ENCODE measurements at places on chromosomes 13 and 19.

DNA sequence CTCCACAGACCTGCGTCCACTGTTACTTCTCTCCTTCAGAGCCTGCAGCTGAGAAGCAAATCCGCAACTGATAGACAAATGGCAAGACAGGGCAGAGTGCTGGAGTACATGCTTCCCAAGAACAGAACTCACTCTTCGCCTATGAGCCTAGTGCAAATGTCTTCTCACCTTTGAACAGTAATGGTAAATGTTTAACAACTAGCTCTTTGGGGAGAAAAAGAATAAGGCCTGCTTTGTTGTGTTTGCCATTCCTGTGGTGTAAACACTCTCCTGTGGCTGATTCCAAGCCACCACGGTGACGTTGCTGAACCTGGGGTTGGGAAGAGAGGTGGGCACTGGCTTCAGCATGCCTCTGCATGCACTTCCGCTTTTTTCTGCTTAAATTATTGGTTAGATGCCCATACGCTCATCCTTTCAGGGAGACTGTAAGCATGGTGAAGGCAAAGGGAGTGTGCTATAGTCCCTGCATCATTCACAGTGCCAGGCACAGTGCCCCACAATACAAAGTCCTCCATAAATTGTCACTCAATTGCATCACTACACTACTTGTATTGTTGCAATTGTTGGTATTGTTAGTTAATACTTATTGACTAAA lies 28.1 kb upstream of the GTF3A start:
- no peak for DNase-seq

- no peak for DNase-seq
Measured at GRCh38 chr13:48783695-48784230, 130.0 kb downstream of the CYSLTR2 start.

DNA sequence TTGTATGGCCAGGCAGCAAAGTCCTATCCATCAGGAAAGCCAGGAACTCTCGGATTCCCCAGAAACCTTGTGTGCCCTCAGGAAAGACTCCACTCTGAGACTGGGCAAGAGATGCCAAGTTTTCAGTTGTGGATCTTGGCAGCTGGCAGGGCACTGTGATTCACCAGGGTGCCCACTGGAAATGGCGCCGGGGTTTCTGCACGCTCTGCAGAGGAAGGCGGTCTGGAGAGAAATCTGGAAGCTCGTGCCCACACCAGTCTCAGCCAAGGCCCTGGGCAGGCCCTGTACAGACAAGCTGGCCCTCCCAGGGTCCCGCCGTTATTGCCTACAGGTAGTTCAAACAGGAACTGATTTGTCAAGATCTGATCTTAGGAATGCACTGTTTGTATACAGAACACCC lies 4.9 kb downstream of the NAPA start:
- DNase-seq: no peak

GRCh38 chr19:40461669-40462221 lies 3.8 kb downstream of the BLVRB start:
- no peak for DNase-seq

GRCh38 chr19:48340995-48341394 lies 15.6 kb downstream of the EMP3 start:
- no peak for DNase-seq

- no peak for DNase-seq
Measured at GRCh38 chr13:97002581-97002980, 8.3 kb upstream of the OXGR1 start.

DNA sequence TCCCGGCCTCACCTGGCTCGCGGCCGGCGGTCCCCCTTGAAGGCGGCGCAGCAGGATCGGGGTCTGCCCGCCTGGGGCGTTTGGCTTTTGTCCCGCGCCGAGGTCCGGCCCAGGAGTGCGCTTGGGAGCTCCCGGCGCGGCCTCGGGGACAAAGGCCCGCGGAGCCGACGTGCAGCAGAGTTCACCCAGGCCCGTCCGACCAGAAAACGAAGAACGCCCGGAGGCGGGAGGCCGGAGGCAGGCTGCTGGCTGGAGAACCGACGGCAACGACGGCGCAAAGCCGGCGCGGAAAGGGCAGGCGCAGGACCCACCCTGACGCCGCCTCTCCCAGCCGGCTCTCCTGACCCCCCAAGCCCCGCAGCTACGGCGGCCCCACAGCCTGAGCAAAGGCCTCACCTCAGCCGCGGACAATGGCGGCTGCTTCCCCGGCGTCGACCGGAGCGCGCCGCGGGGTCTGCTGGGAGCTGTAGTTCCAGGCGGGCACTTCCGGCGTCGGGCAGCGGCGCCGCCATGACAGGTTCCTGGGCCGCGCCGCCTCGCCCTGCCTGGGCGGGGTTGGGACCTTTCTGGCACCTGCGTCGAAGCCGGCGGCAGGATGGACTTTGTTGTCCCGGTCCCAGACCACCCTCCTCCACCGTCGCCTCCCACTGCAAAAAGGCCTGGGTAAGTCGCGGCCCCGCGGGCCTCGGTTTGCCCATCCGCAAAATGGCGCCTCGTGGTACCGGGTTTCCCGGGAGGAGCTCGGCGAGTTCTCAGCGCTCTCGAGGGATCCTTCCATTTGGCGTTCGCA lies at the start of gene ZNF606:
TSS of gene ZNF606 (minus strand) at position 437 of the 790 bp plus-strand sequence. CDS start 1,501 bp downstream, outside the sequence.
- peak; percentile 97 for DNase-seq

- DNase-seq: no peak
Measured at GRCh38 chr13:113848431-113849260, 15.2 kb downstream of the GAS6 start.

DNA sequence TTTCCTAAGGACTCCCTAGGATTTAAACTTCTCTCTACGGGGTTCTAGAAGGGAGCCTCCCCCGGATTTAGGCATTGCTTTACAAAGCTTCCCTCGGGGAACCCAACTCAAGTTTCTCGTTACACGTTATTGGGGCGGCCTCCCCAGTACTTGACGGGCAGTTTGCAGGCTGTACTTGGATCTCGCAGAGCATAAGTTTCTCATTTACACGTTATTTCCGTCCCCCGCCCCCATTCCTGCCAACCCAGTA lies 584 bp downstream of the SMG9 start:
- no peak for DNase-seq

DNA sequence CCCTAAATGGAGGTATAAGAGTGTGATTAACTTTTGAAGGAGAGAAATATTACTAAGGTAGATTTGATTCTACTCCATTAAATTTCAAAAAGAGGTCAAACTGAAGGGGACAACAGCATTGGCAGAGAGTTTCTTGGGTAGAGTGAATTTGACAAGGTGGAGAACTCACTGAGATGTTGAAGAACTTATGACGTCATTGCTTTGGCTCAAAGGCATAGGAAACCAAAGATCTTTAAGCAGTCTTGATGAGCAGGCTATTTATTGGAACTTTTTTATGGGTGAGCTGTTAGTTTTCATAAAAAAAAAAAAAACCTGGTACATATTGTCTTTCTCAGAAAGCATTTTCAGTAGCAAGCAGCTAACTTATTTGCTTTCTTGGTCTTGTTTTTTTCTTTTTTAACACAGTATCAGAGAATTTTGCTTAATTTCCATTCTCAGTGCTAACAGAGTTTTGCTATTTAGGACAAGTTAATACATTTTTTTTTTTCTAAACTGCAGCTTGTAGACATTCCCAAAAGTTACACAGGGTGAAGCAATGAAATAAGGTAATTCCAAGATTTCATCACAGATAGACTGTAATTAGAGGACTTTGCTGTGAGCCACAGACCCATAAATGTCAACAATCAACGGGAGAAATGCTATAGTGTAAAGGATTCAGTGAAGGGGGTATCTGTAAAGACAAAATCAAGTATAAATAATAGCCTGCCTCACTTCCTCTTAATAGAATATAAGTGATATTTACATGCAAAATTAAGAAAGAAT lies 412.2 kb upstream of the KLHL1 start:
- DNase-seq: no peak

GRCh38 chr13:76016799-76017400 lies 380.8 kb downstream of the LMO7 start:
- peak; percentile 28 for DNase-seq

DNA sequence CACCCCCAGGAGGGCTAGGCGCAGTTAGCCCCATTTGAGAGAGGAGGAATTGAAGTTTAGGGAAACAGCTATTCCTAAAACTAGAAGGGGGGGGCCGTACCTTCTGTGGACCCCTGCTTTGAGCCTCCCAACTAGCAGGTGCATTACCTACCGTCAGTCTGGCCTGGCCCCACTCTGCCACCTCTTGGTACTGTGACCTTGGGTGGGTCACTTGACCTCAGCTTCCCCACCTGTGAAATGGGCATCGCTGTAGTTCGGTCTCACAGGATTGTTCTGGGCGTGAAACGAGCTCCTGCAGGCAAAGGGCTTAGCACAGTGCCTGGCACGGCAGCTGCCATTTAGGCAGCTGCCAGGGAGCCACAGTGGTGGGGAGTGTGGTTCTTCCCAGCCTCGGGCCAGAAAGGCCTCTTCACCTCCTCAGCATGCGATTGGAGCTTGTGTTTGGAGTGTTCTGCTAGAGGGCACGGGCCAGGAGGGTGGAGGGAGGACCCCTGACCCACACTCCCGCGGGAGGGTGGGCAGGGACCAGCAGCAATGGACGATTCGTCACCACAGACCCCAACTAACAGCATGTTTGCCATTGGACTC lies 32.0 kb downstream of the CAPN12 start:
- DNase-seq: no peak

GRCh38 chr13:110578363-110578762 lies 16.8 kb upstream of the RAB20 start:
- no peak for DNase-seq

- DNase-seq: no peak
Measured at GRCh38 chr13:73288596-73288995, 229.8 kb downstream of the KLF5 start.

DNA sequence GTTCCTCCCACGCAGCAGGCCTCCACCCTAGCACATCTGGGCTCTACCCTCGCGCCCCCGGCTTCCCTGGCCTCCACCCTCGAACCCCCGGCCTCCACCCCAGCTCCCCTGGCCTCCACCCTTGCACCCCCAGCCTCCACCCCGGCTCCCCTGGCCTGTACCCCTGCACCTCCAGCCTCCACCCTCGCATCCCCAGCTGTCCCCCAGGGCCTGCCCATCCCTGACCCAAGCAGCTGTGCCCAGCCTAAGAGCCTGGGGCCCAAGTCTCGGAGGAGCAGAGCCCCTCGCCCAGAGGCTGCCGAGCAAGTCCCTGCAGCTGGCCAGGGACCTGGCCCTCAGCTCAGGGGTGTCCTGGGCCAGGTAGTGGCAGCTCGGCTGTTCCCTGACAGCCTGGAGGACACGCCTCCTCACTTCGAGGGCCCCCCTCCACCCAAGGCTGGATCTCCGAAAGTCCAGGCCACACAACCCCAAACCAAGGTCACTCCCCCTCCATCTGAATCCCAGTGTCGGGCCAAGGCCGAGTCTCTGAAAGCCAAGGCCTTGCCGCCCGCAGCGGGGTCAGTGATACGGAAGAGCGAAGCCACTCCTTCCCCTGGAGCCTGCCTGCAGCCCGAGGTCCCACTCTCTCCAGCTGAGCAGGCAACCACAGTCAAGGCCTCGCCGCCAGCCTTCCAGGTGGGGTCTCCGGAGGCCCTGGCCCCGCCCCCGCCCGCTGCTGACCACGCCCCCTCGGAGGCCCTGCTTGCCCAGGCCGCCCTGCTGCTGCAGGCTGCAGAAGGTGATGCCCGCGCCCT lies 7.9 kb upstream of the ARHGAP33 start:
- no peak for DNase-seq

DNA sequence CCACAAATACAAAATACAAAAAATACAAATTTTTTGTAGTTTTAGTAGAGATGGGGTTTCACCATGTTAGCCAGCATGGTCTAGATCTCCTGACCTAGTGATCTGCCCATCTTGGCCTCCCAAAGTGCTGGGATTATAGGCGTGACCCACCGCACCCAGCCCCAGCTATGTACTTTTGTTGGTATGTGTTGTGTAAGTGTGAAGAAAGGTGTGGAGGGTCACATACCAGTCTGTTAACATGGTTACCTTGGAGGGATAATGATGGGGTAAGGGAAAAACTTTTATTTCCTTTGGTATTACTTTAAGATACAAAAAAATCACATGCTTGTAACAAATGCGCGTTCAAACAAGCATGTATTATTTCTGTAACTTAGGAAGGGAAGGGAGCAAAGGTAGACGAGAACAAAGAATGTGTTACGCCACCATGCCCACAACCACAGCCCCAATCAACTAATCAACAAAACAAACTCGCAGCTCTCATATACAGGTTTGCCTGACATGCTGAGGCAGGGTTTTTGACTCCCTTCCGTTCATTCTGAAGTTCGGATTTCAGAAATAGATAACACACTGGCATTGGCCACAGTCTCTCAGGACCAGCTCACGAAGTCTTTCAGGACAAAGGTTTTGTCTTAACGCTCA lies 13.5 kb upstream of the VWA8 start:
- no peak for DNase-seq

- no peak for DNase-seq
Measured at GRCh38 chr19:58118979-58119733, 21.1 kb upstream of the ZSCAN18 start.

GRCh38 chr13:108427355-108427754 lies 157.8 kb downstream of the TNFSF13B start:
- no peak for DNase-seq

DNA sequence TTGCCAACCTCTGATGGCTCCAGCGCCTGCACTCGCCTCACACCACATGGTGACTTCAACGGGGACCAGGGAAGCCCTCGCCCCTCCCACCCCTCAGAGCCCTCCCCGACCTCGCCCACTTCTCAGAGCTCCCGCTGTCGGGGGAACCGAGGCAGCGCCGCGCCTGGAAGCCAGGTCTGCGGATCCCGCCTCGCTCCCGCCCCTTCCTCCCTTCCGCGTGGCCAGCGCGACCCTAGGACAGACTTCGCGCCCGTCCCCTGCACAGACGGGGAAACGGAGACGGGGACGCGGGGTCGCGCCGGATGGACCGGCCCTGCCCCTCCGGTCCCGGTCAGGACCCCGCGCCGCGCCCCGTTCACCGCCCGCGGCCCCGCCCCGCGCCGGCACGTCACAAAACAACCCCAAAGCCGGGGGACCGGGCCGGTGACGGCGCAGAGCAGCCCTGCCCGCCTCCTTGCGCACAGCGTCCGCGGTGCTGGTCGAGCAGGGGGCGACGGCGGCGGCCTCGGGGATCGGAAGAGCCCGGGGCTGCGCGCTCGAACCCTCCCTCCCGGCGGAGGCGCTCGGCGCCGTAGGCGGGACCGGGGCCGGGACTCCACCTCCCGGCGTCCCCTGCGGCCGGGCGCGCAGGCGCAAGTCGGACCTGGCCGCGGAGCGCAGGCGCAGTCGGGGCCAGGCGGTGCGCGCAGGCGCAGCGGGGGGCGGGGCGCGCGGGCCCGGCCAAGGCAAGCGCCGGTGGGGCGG lies 379 bp upstream of the CDC34 start:
- DNase-seq: peak; percentile 100

- DNase-seq: no peak
Measured at GRCh38 chr13:30435911-30436451, 13.7 kb downstream of the UBE2L5 start.

GRCh38 chr13:53569453-53569852 lies 540.8 kb downstream of the OLFM4 start:
- DNase-seq: no peak

DNA sequence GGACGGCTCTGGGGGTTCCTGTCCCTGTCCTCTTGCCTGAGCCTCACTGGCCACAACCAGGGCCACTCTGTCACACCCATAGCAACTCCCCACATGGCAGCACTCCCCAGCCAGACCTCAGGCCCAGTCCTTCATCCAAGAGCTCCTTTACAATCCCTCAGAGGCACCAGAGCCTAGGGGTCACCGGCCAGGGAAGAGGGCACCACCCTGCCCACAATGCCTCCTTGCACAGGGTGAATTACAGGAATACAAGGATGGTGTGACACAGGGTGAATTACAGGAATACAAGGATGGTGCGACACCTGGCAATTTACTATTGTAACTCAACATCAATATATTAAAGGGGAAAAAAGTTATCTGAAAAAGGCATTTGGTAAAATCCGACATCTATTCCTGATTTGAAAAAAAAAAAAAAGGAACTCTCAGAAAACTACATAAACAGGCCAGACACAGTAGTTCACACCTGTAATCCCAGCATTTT lies 16.5 kb downstream of the MIER2 start:
- no peak for DNase-seq

GRCh38 chr19:310781-311496 lies 19.7 kb upstream of the PLPP2 start:
- no peak for DNase-seq
